Caco-2 (cell line): ENCODE measurements at places on chromosomes 5 and 9. TPM values are rescaled to one million over a fixed set of nuclear protein-coding genes. Genes with fewer than 3 reads are reported as not detected.

- H3K36me3 ChIP-seq, result no peaks in the 10 kb centered on the region
- H3K4me3 ChIP-seq, result no peak overlapping the region
- H3K27me3 ChIP-seq, result no peaks in the 10 kb centered on the region
- DNase-seq, result no peak
- no peak overlapping the region for H3K27ac ChIP-seq
Observed at GRCh38 chr9:3689555-3689954, 163.8 kb upstream of the RFX3 start.

- no peaks in the 10 kb centered on the region for H3K36me3 ChIP-seq
- no peak overlapping the region for H3K27ac ChIP-seq
- H3K27me3 ChIP-seq, result no peaks in the 10 kb centered on the region
- H3K4me1 ChIP-seq, result no peaks in the 10 kb centered on the region
- no peak for DNase-seq
Observed at GRCh38 chr9:3495855-3496254, 29.9 kb downstream of the RFX3 start.

- H3K27ac ChIP-seq, result no peak overlapping the region
- no peak for DNase-seq
- no peaks in the 10 kb centered on the region for H3K36me3 ChIP-seq
- no peaks in the 10 kb centered on the region for H3K27me3 ChIP-seq
- no peak overlapping the region for H3K4me3 ChIP-seq
Observed at GRCh38 chr9:5008202-5008601, 23.1 kb downstream of the JAK2 start.

DNA sequence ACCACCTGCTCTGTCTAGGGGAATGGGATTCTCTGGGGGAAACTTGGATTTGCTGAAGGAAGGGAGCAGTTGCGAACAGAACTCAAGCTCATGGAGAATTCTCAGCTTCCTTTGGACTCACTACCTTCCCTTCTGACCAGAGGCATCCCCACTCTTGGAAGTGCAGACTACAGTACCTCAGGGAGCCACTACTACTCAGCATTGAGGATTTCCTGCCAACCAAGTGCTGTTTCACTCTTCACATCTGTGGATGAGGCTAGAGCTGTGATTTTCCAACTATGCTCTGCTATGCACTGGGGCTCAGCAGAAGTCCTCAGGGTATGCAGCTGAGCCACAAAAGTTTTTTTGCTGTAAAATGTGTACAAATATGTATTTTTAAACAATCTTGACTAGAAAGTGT is 43.9 kb downstream of the MACROH2A1 start:
- H3K27ac ChIP-seq, result no peak overlapping the region
- no peaks in the 10 kb centered on the region for H3K27me3 ChIP-seq
- H3K4me3 ChIP-seq, result no peak overlapping the region
- no peaks in the 10 kb centered on the region for H3K4me1 ChIP-seq

DNA sequence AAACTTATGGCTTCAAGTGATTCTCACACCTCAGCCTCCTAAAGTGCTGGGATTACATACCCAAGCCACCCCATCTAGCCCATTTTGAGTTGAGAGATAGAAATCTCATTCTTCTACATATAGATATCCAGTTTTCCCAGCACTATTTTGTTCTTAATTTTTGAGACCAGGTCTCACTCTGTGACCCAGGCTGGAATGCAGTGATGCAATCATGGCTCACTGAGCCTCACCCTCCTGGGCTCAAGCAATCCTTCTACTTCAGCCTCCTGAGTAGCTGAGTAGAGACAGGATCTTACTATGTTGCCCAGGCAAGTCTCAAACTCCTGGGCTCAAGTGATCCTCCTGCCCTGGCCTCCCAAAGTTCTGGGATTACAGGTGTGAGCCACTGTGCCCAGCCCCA is 60.9 kb upstream of the CTNNA1 start:
- no peaks in the 10 kb centered on the region for H3K27me3 ChIP-seq
- H3K27ac ChIP-seq, result no peak overlapping the region
- no peaks in the 10 kb centered on the region for H3K36me3 ChIP-seq
- H3K4me3 ChIP-seq, result no peak overlapping the region
- DNase-seq, result no peak

DNA sequence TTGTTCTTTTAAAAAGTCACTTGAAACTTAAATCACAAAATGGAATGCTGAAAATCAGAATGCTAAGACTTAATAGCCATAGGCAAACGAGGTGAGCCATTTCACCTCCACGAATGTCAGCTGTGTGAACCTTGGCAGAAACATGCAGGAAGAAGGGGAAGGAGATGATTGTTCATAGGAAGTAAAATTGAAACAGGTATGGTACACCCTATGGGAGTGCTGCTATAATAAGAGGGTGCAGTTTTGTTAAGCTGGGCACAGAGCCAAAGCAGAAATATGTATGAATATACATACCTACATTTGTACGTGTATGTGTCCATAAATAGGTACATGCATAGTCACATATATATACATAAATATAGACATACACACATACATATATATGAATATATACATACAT is 51.0 kb upstream of the SPINK5 start:
- no peaks in the 10 kb centered on the region for H3K27me3 ChIP-seq
- no peaks in the 10 kb centered on the region for H3K4me1 ChIP-seq
- no peak overlapping the region for H3K27ac ChIP-seq
- no peaks in the 10 kb centered on the region for H3K36me3 ChIP-seq
- H3K4me3 ChIP-seq, result no peak overlapping the region

GRCh38 chr5:180668835-180669596 is 19.6 kb upstream of the FLT4 start:
- H3K36me3 ChIP-seq, result no peaks in the 10 kb centered on the region
- no peak overlapping the region for H3K4me3 ChIP-seq
- no peak for DNase-seq
- no peak overlapping the region for H3K27ac ChIP-seq
- H3K4me1 ChIP-seq, result 0 out of 2 replicates have a peak, but pooled peaks cover 5% of the 10 kb centered on the region
- H3K27me3 ChIP-seq, result no peaks in the 10 kb centered on the region

- no peak overlapping the region for H3K4me3 ChIP-seq
- DNase-seq, result no peak
- H3K36me3 ChIP-seq, result no peaks in the 10 kb centered on the region
- no peaks in the 10 kb centered on the region for H3K27me3 ChIP-seq
- no peak overlapping the region for H3K27ac ChIP-seq
Observed at GRCh38 chr9:14935106-14935751, 25.0 kb upstream of the FREM1 start.

- no peak for DNase-seq
- H3K4me3 ChIP-seq, result no peak overlapping the region
Observed at GRCh38 chr5:77177576-77177975, 32.9 kb upstream of the PDE8B start.

DNA sequence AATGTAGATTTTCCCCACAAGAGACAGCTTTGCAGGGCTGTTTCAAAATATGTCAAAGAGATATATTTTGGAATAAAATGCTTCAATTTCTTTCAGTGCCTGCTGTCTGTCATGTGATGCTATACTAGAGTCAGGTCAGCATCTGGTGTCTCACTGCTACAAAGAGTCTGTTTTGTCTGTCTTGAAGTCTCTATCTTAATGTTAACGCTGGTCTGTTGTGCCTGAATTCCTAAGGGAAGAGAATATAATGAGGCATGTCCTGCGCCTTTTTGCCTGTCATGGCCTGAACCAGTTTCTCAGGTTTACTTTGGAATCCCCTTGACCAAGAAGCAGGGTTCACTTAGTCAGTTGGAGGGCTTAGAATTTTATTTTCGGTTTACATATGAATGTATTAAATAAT is 176.4 kb downstream of the PDZD2 start:
- H3K4me1 ChIP-seq, result no peaks in the 10 kb centered on the region
- no peak overlapping the region for H3K27ac ChIP-seq
- no peaks in the 10 kb centered on the region for H3K27me3 ChIP-seq
- DNase-seq, result no peak
- no peak overlapping the region for H3K4me3 ChIP-seq

DNA sequence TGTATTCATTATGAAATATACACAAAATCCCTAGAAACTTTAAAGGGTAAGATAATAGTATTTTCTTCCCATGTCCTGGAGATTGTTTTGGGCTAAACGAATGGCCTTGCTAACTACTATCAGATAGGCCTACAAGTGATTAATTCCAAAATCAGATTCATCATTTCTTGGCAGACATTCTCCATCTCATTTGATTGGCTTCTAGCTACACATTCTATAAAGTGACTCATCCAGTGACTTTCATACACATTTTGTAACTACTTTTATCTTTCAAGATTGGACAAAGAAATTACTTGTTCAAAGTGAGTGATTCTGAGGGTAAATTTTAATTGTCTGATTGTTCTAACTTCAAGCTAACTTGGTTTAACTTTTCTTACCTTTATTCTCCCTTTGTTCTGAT is 93.3 kb downstream of the RAPGEF6 start:
- H3K4me3 ChIP-seq, result no peak overlapping the region
- no peak for DNase-seq
- no peaks in the 10 kb centered on the region for H3K4me1 ChIP-seq

DNA sequence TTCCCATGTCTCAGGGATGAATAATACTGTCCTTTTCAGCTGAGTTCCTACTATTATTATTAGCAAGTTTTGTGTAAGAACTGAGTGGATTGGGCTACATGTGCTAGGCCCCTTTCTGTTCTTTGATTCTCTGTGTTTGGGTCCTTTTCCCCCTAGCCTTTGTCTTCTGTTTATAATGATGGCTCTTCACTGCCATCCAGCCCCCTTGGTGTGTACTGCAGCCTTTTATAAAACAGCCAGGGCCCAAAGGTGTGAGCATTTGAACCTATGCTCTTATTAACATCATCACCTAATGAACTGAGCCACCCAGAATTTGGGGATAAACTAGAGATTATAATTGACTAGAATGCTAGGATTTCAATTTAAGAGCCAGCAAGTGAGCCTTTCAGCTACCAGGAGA is 52.6 kb downstream of the PLAC8L1 start:
- H3K4me3 ChIP-seq, result no peak overlapping the region
- peak; percentile 36 for DNase-seq
- peaks cover 7% of the 10 kb centered on the region for H3K36me3 ChIP-seq
- no peaks in the 10 kb centered on the region for H3K27me3 ChIP-seq
- H3K4me1 ChIP-seq, result peaks cover 6% of the 10 kb centered on the region

DNA sequence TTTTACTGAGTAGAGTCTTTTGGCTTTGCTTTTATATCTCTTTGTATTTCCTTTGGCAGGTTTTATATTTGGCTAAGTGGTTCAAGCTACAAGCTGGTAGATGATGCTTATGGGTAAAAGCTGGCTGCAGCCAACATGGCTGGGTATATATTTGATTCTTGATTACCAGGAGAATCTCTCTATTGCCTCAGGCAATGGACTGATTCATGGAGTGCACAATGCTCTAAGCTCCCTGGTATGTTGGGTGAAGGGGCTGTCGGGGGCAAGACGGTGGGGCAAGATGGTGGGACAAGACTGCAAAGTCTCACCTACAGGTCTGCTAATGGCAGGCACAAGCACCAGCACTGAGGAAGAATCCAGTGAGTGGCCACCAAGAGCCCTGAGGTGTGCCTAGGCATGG is 366.6 kb downstream of the DMAC1 start:
- H3K4me1 ChIP-seq, result no peaks in the 10 kb centered on the region
- no peak for DNase-seq
- no peaks in the 10 kb centered on the region for H3K36me3 ChIP-seq
- no peak overlapping the region for H3K4me3 ChIP-seq

DNA sequence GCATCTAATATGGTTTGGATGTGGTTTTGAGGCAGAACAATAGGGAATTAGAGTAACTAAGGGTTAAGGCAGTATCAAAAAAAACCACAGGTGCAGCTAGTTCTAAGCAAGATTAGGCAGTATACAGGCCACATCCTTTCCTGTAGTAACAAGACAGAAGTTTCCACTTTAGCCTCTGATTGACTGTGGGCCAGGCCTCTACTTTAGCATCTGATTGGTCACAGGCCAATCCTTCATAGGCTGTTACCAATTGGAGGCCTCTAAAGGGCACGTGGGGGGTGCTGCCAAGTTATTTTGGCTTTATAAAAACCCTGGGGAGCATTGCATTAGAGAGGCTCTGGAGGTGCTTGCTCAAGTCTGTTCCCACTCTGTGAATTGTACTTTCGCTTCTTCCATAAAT is 144.1 kb upstream of the ST8SIA4 start:
- H3K4me1 ChIP-seq, result no peaks in the 10 kb centered on the region
- H3K27me3 ChIP-seq, result no peaks in the 10 kb centered on the region
- H3K36me3 ChIP-seq, result no peaks in the 10 kb centered on the region
- H3K4me3 ChIP-seq, result no peak overlapping the region

- DNase-seq, result no peak
- H3K4me1 ChIP-seq, result no peaks in the 10 kb centered on the region
- no peak overlapping the region for H3K27ac ChIP-seq
- H3K36me3 ChIP-seq, result no peaks in the 10 kb centered on the region
Observed at GRCh38 chr9:81028504-81028903, 660.8 kb downstream of the TLE1 start.

GRCh38 chr5:80082281-80082680 is 47.1 kb downstream of the THBS4 start:
- H3K4me3 ChIP-seq, result no peak overlapping the region
- no peaks in the 10 kb centered on the region for H3K4me1 ChIP-seq
- no peak for DNase-seq
- H3K36me3 ChIP-seq, result no peaks in the 10 kb centered on the region
- no peaks in the 10 kb centered on the region for H3K27me3 ChIP-seq

- H3K4me1 ChIP-seq, result 0 out of 2 replicates have a peak, but pooled peaks cover 8% of the 10 kb centered on the region
- no peak overlapping the region for H3K27ac ChIP-seq
- no peak overlapping the region for H3K4me3 ChIP-seq
Observed at GRCh38 chr5:153755913-153756500, 265.5 kb downstream of the GRIA1 start.

DNA sequence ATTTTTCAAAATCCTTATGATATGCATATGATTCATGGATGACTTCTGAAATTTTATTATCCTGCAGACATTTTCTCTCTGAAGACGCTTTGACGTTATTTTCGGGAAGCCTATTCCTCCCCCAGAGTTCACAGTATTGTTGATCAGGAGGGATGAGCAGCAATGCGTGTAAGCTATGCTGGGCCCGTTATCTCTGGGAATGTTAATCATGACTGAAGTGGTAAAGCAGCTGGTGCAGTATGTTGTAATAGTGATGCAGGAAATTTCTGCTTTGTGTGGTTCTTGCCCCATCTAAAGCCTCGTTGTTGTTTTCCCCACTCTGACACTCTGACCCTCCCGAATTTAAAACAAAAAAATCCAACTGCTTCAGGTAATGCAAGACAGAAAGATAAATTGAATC is 1797.8 kb upstream of the WWC1 start:
- no peaks in the 10 kb centered on the region for H3K4me1 ChIP-seq
- DNase-seq, result no peak
- H3K27me3 ChIP-seq, result no peaks in the 10 kb centered on the region
- no peaks in the 10 kb centered on the region for H3K36me3 ChIP-seq
- no peak overlapping the region for H3K4me3 ChIP-seq
- no peak overlapping the region for H3K27ac ChIP-seq

DNA sequence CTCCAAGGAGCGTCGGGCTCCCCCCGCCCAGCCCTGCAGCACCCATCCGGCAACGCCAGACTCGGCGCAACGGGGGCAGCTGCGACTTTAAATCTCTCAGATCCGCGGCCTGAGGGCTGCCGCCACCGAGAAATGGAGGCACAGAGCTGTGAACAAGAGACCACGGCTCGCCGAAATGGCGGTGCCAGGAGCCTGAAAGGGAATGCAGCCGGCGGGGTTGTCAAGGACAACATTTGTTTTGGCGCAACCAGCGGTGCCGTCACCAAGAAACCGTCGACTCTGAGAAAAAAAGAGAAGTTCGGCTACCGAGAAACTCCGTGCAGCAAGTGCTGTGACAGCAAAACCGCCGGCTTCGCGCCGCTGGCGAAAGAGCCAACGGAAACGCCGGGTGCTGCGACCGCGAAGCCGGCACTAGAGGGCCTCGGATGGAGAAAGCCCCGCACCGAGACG is 2.1 kb upstream of the ANXA2R start:
- H3K27ac ChIP-seq, result peak overlapping the region; percentile 97
- peak; percentile 74 for DNase-seq
- peak overlapping the region; percentile 80 for H3K4me3 ChIP-seq
- H3K27me3 ChIP-seq, result no peaks in the 10 kb centered on the region

The MARVELD2 gene
- 47.2 and 50.3 TPM in 2 replicates for total RNA-seq

The TEX48 gene
- not detected in 2 replicates for total RNA-seq

The ENTREP1 gene
- not detected in 2 replicates for total RNA-seq

The MSMP gene
- not detected in 2 replicates for total RNA-seq

The C9 gene
- 0.39 and 0.41 TPM in 2 replicates for total RNA-seq

The TMEM171 gene
- 0.86 and 1.2 TPM in 2 replicates for total RNA-seq

The TAS2R1 gene
- total RNA-seq, result 0.56 and 0.82 TPM in 2 replicates

The ARRDC1 gene
- total RNA-seq, result 61.1 and 66.6 TPM in 2 replicates
